ENCODE measurements at places on chromosomes 16 and 17. TPM values are rescaled to one million over a fixed set of nuclear protein-coding genes. Genes with fewer than 3 reads are reported as not detected.

The FOXN1 gene
- total RNA-seq, result not detected

The G6PC1 gene
- not detected for total RNA-seq

The IKZF3 gene
- 0.08 TPM for total RNA-seq

- peak; percentile 95 for DNase-seq
Measured at GRCh38 chr17:16516594-16517051, 24.6 kb upstream of the LRRC75A start.

DNA sequence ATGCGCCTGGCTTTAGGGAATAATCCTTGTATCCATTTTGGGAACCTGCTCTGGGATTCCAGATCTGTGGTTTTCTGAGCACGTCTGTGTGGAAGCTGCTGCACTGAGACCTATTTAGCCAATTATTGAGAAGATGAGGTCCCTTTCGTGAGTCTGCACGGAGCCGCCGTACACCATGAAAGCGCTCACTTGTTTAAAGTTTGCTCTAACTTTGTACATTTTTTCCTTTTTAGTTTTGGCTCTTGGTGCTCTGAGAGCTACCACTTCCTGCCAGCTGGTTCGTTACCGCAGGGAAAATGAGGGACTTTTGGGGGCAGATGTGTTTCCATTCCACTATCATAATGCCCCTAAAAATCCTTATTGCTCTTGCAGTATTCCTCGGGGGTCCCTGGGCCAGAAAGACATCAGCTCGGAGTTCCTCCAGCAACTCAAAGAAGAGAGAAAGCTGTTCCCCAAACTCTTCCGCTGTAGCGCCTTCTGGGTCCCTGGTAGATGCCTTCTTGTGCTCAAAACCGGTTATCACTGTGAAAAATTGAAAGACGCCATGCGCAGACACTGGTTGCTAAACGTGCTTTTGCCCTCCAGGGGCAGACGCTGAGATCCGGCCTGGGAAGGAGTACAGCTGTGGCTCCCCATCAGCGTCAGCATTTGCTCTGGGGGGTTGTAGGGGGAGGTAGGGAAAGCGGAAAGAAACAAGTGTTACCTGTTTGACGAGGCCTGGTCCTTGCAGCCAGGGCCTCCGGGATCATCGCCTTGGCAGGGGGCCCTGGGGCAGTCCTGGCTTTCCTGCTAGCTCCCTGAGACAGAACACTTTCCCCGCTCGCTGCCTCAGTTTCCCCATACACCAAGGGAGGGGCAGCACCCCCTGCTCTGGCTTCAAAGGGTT, 238.1 kb downstream of the MRTFB start:
- no peak for DNase-seq

DNA sequence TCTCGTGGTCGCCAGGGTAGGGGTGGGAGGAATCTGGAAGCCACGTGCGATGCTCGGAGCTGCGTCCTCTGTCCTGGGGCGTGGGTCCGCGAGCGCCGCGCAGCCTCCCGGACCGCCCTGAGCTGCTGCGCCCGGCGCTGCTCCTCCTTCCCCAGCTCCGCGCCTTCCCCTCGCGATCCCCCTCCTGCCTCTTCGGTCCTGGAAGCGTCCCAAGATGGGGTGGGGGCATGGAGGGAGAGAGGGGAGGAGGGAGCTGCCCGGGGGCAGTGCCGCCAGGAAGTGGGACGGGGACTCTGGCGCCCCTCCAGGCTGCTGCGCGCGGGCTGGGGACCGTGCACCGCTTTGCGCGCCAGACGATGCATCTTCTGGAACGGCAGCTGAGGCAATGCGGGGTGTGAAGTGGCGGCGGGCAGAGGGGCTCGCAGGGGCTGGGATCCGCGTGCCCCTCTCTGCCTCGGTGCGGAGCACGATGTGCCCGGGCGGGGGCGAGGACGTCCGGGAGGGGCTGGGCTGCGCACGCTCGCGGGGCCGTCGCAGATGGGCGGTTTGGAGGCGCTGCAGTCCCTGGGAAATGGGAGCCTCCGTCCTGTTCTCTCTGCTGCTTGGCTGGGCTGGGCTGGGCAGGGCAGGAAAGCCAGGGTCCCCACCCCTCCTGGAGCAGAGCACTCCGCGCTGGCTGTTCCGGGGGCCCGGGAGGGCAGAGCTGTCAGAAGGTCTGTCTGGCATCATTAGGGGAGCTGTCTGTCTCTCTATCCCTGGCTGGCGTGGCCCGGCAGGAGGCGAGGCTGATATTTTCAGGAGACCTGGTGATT, 388.0 kb downstream of the SEC14L1 start:
- DNase-seq, result no peak

GRCh38 chr17:72829883-72830282, 262.6 kb downstream of the SLC39A11 start:
- DNase-seq, result no peak

DNA sequence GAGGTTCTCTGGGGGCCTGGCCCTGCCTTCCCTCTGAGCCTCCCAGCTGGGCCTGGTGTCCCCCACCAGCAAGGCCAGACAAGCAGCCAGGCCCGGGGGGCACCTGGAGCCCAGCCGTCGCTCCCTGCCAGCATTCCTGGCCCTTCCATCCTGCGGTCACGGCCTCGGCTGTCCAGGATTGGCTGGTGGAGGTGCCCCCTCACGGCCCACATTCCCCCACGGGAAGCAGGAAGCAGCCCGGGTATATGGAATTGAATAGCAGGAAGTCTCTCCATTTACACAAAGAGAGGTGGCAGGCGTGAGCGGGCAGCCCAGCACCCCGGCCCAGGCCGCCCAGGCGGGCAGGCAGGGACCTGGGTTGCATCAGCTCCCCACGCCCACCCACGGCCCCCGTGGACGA, 14.5 kb downstream of the TRAF7 start:
- DNase-seq, result no peak

DNA sequence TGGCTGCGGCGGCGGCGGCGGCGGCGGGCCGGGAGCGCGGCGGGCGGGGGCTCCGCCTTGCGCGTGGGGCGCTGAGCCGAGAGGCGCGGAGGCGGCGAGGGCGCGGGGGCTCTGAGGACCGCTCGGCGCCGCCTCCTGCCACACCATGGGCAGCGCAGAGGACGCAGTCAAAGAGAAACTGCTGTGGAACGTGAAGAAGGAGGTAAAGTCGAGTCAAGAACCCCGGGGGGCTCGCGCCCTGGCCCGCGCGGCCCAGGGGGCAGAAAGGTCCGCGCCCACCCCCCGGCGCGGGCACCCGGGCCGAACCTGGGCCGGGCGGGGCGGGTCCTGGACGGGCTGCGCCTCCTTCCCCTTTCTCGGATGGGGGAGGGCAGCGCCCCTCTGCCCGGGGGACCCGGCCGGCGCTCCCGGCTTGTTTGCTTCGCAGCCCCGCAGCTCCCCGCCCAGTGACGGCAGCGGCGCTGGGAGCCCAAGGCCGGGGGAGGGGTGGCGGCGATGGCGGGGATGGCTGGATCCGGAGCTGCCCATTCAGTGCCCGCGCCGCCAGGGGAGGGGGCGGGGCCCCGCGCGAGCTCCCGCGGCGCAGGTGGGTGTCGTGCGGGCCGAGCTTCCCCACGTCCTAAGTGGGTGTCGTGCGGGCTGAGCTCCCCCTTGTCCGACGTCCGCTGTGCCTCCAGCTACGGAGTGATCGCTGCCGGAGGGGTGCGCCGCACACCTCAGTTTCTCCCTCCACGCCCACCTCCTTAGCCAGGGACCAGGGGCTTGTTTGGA, 428 bp downstream of the SGSM2 start:
- peak; percentile 55 for DNase-seq

- DNase-seq, result no peak
Measured at GRCh38 chr16:9136596-9136995, 45.2 kb downstream of the HAPSTR1 start.

All from SK-MEL-5 (cell line).